Anterior cingulate cortex (tissue), 58 donors: ENCODE measurements at places on chromosomes 4 and X.

DNA sequence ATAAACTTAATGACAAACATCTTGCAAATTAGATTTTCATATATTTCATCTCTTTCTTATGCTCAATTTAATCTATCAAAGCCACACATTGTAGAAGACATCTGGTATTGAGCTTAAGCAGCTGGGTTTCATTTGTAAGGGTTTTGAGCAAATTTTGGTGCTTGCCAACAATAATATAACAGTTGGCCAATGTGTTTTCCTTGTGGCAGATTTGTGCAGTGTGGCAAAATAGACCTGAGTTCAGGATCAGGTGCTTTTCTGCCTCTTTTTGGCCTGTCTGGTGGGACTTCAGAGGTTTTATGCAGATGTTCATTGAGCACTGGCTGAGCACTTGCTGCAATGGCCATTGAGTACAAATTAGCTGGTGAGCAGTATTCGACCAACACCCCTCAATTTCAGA, 301.9 kb downstream of the BMPR1B start:
- DNase-seq, result no peak

DNA sequence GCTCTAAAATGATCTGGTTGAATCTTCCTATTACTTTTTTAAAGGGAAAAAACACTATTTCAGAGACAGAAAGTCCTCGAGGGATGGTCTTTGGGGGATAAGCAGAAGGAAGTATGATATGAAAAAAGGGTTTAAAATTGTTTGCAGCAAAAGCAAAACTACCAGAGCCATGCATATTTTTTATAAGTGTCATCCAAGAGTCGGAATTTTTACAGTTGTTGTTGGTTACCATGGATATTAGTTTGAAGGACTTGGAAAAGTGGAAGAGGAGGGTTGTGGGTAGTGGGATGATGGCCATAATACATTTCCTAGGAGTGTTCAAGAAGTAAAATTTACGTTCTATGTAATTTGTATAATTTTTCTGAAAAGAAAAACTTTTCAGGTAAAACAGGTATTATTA, 134.4 kb downstream of the PCDH7 start:
- DNase-seq, result no peak

DNA sequence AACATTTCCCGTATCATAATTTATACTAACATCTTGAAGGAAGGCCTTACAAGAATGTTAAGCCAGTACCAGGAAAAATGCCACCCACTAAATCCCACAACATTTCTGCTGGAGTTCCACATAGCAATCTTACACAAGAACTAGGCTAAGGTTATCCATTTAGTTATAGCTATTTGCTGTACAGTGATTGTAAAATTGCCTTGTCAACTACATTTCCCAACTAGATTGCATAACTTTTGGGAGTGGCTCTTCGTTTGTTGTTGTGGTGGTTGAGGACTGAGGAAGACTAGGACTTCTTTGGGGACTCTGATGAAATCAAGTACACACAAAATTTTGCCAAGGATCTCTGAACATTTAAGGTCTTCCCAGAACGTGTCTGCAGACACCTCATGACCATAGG, 8.0 kb downstream of the IBSP start:
- no peak for DNase-seq

GRCh38 chrX:12505127-12505526, 286.1 kb upstream of the PRPS2 start:
- no peak for DNase-seq

- DNase-seq, result no peak
Observed at GRCh38 chrX:17375637-17376430, 834 bp downstream of the NHS start.

- DNase-seq, result no peak
Observed at GRCh38 chr4:89847571-89848325, 10.8 kb upstream of the SNCA start.

GRCh38 chrX:53704854-53705253, 18.3 kb upstream of the HUWE1 start:
- no peak for DNase-seq

GRCh38 chrX:40096395-40097091, 1.2 kb downstream of the BCOR start:
- DNase-seq, result peak; percentile 54
